ENCODE measurements at places on chromosomes 6 and 20. TPM values are rescaled to one million over a fixed set of nuclear protein-coding genes. Genes with fewer than 3 reads are reported as not detected.

- DNase-seq: no peak
Measured at GRCh38 chr20:64041781-64042053, 5.7 kb downstream of the C20orf204 start.

- no peak for DNase-seq
Measured at GRCh38 chr20:35020108-35020928, 64.7 kb downstream of the MYH7B start.

- DNase-seq: no peak
Measured at GRCh38 chr20:7503501-7503900, 436.8 kb downstream of the HAO1 start.

- DNase-seq: no peak
Measured at GRCh38 chr6:125913864-125914351, 42.7 kb upstream of the HINT3 start.

- DNase-seq: peak; percentile 17
Measured at GRCh38 chr20:39195582-39196021, 233.5 kb downstream of the DHX35 start.

DNA sequence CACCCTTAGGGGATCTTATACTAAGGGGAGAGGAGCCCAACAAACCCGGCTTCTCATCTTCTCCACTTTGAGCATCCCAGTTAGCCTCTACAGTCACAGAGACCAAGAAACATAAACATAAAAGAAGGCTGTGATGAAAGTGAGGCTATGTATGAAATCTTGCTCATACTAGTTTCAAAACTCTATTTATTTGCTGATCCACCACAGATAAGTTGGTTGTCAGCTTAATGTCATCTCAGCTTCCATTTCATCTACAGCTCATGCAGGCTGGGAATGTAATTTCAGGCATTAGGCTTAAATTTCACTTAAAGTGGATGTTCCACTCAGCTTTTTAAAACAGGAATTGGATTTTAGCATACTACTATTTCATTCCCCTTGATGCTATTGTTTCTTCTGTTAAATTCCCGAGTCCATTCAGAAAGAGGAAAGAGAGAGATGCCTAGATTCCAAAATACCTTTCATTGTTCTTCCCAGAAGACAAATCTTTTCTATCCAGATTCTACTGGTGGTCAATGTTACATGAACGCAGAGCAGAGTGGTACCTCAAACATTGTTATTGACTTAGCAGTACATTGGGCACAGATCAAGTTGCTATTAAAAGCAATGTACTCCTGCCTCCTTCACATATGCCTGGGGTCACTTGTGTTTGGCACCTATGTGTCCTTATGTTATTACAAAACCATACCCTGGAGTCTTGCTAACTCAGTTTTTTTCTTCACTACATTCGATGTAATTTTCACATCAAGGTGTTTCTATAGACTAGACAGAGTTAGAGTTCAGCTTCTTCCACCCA lies 149.0 kb downstream of the HACE1 start:
- DNase-seq: no peak

- DNase-seq: no peak
Measured at GRCh38 chr20:47030271-47030810, 135.7 kb downstream of the EYA2 start.

- peak; percentile 64 for DNase-seq
Measured at GRCh38 chr20:63309261-63310071, 16.5 kb downstream of the COL20A1 start.

- no peak for DNase-seq
Measured at GRCh38 chr6:46748940-46749503, 2.3 kb downstream of the ANKRD66 start.

DNA sequence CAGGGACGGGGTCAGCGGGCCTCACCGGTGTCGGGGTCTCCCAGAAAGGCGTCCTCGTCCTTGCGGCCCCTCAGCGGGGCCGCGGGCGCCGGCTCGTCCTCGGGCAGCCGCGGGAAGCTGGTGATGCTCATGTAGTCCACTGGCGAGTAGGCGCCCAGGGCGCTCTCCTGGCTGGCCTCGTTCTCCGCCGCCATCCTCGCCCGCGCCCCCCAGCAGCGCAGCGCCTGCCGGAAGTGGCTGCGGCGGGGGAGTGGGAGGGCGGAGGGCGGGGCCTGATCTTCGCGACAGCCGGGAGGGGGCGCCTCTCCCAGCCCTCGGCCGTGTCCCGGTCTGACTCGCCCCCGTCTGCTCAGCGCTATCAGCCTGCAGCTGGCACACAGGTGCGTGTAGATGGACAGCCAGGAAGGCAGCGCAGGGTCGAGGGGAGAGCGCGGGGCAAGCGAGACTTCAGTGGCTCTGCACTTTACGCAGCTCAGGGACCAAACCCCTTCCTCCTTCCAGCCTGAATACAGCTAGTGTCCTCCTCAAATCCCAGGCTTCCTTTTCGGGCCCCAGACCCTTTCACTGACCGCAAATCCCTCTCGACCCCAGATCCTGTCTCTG lies at the start of gene GGT7:
TSS of gene GGT7 (minus strand) at position 235 of the 603 bp plus-strand sequence. CDS start at position 194, 41 bp downstream.
- peak; percentile 92 for DNase-seq

DNA sequence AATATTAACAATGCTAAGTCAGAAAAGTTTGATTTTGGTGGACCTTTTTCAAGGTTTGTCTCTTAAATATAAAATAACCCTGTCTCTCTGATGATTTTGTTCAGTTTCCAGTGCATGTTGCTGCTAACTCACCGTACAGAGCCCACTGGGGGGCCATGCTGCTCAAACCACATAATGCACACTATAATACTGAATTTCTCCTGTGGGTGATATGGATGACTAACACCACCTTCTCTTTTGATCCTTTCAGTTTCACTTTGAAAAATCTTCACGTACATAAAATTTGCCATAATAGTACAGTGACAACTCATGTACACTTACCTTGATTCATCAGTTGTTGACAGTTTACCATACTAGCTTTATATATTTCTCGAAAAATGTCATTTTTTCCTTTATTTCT lies 506.6 kb upstream of the MAN1A1 start:
- DNase-seq: no peak

GRCh38 chr6:137430954-137431353 lies 63.2 kb downstream of the OLIG3 start:
- DNase-seq: no peak

DNA sequence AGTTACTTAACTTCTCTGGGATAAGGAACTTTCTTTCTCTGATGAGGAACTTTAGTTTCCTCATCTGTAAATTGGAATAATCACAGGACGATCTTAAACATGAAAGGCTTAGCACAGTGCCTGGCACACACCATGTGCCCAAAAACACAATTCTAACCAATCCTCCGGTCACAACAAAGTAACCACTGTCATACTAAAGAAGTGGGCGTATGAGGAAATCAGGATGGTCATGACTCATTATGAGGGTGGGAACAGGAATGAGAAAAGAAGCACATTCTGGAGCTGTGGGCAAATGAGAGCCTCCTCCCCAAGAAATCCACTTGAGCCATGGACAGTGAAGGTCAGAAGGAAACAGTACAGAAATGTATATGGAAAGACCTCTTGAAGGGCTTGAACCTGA lies 82.9 kb downstream of the LRFN2 start:
- no peak for DNase-seq

- no peak for DNase-seq
Measured at GRCh38 chr6:88914895-88915598, 48.4 kb downstream of the RNGTT start.

GRCh38 chr6:45619994-45620471 lies 242.3 kb upstream of the SUPT3H start:
- no peak for DNase-seq

DNA sequence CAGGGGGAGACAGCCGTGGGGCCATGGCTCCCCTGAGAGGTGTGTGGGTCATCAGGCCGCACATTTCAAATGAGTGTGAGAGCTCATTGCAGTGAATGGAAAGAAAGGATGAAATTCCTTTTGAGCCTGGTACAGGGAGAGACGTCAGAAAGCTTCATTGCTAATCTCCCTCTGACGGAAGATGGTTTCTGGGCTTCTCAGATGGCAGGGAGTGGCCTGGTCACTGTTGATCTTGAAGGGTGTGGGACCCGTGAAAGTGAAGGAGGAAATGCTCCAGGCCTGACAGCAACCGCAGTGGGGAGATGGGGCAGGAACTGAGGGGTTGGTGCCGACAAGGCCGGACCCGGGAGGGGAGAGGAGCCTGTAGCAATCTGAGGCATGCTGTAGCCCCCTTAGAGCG lies 127.4 kb downstream of the MYLK4 start:
- DNase-seq: no peak

DNA sequence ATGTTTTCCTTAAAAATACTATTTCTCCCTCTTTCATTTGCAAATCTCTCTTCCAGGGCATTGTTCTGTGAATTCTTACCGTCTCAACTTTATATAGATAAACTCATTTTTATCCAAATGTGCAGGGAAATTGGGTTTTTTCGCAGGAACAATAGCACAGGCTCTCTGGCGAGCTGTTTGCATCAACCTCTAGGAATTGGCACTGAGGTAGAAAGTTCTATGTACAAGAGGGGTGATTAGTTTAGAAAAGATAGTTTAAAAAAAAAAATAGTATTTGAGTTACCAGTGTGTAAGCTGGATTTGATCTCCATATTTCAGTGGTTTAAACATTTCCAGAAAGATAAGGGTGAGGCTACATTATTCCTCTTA lies 129.7 kb upstream of the BTN3A2 start:
- no peak for DNase-seq

- no peak for DNase-seq
Measured at GRCh38 chr6:56475736-56476457, 166.8 kb downstream of the DST start.

DNA sequence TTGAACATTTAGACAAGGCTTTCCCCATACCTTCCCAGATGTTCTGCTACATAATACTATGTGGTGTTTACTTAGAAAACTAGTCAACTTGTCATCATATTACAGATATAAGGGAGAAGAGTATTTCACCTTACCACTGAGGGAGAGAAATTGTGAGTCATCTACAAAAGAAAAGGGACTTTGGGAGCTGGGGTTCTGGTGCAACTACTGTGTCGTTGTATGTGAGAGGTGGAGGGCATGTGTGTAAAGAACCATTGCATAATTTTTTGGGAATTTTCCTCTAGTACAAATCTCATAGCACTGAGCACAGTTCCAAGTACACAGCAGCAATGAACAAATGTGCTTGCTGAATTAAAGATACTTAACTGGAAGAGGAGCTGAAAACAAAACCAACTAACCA lies 665.6 kb downstream of the DHX35 start:
- no peak for DNase-seq

DNA sequence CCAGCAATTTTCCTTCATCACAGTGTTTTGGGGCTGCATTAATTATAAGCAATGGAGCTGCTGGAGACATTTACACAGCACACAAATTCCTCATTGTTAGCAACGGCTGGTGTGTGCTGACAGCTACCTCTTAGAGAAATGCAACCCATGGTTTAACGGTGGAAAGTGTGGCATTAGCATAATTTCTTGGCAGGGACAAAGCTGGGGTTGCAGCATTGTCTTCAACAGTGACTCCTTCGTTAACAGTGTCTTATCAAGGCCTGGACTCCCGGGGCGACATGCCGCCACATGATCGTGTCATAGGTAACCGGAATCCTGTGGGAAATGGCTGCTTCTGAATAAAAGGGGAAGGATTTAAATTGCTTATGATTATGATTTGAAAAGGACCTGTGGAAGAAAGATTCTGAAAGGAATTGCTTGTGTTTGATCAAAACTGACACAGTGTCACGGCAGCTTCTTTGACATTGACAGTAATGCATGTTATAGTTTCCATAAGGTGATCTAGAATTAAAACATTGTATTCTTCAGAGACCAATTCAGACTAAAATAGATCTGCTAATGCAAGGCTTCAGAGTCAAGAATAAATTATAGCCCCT lies 128.0 kb downstream of the UST start:
- no peak for DNase-seq

KCNK5 gene
- 32.7 TPM for total RNA-seq

OR2H1 gene
- total RNA-seq: not detected

SIRPD gene
- total RNA-seq: not detected

SNTA1 gene
- total RNA-seq: 10.3 TPM

HDGFL1 gene
- total RNA-seq: not detected

THBS2 gene
- 1.3 TPM for total RNA-seq

ELOVL2 gene
- 13.8 TPM for total RNA-seq

SLC2A10 gene
- total RNA-seq: 12.7 TPM

UBE2C gene
- total RNA-seq: 202 TPM

ZNF311 gene
- 1.3 TPM for total RNA-seq

GNRH2 gene
- total RNA-seq: 2.4 TPM

CLPSL1 gene
- not detected for total RNA-seq

GNAS-AS1 gene
- total RNA-seq: 3.8 TPM

Data from neural crest cell (in vitro differentiated cells).